ENCODE measurements at places on chromosomes 3 and 15.

DNA sequence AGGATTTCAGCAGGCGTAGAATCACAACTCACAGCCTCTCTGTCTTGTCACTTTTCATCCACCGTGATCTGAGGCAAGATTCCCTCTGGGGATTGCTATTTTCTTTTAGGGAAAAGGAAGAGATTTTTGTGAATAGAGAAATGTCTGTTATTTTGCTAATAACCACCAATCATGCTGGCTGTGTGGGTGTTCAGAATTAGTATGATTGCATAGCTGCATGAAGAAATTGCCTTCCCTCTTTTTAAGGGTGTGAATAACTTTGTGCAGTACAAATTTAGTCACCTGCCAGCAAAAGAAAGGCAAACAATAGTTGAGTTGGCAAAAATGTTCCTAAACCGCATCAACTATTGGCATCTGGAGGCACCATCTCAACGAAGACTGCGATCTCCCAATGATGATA lies 60.8 kb downstream of the KAT2B start:
- DNase-seq: no peak

DNA sequence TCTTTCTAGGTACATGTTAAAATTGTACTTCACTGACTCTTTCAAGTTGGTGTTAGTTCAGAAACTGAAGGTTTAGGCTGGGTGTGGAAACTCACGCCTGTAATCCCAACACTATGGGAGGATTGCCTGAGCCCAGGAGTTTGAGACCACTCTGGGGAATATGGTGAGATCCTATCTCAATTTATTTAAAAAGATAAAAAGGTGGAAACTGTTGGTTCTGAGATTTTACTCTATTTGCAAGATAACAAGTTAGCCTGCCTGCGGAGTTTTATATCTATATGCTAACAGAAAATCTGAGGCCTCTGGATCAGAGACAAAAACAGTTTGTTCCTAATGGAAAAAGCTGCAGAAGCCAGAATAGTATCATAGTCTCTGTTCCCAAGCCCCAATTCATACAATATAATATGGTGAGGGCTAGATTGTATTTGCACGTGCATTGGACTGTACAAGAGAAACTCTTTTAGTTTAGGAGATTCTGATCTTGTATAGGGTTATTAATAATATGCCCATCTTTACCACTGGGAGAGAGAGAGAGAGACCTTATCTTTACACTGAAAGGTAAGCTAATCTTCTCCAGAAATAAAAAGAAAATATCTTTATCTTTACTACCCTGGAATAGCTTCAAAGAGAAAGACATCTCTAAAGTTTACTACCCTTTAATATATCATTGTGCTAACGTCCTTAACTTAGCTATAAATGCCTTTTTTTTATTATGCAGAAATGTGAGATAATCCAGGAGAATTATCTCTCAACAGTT lies 1267.6 kb downstream of the OTOL1 start:
- no peak for DNase-seq

- DNase-seq: no peak
These were observed 108.6 kb downstream of the TMEM266 start for GRCh38 chr15:76168237-76168984.

DNA sequence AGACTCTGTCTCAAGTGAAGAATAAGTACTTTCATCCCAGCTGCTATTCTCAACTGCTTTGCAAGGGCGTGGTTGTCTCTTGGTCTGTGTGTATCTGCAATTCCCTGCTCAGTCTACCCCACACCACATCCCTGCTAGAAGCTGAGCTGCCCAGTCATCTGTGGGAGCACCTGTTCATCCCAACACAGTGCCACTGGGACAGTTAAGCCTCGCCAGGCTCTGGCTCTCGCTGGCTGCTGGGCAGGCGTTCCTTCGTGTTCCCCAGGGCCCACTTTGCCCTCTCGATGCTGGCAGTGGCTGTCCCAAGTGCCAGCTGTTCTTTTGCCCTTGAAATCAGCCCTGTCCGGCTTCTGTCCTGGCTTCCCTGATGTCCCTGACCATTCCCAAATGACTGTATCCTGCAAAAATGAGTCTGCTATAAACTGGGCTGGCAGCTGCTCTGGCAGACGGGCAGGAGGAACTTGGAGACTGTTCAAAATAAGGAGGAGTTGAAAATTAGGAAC lies 91.6 kb upstream of the KLHL25 start:
- DNase-seq: no peak

DNA sequence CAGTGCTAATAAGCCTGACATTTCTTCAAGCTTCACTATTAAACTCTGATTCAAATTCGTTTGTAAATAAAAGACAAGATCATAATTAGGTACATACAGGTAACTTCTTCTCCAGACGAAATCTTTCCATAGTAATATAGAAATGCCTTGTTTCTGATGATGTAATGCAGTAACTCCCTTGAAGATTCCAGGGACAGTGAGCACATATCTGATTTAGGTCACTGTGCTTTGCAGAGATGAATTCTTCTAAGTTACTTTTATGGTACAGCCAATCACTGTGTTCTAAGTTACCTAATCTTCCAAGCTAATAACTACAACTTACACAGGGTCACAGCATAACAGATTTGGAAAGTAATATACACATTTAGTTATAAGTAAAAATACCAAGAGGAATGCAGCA lies 27.6 kb downstream of the SLC4A7 start:
- DNase-seq: no peak

GRCh38 chr15:98221144-98221543 lies 260.6 kb downstream of the ARRDC4 start:
- no peak for DNase-seq

GRCh38 chr3:157586293-157586692 lies 83.1 kb upstream of the VEPH1 start:
- no peak for DNase-seq

GRCh38 chr3:134035836-134036235 lies 6.1 kb upstream of the SLCO2A1 start:
- no peak for DNase-seq

GRCh38 chr3:120094776-120095225 lies 554 bp upstream of the GSK3B start:
- DNase-seq: peak; percentile 99

DNA sequence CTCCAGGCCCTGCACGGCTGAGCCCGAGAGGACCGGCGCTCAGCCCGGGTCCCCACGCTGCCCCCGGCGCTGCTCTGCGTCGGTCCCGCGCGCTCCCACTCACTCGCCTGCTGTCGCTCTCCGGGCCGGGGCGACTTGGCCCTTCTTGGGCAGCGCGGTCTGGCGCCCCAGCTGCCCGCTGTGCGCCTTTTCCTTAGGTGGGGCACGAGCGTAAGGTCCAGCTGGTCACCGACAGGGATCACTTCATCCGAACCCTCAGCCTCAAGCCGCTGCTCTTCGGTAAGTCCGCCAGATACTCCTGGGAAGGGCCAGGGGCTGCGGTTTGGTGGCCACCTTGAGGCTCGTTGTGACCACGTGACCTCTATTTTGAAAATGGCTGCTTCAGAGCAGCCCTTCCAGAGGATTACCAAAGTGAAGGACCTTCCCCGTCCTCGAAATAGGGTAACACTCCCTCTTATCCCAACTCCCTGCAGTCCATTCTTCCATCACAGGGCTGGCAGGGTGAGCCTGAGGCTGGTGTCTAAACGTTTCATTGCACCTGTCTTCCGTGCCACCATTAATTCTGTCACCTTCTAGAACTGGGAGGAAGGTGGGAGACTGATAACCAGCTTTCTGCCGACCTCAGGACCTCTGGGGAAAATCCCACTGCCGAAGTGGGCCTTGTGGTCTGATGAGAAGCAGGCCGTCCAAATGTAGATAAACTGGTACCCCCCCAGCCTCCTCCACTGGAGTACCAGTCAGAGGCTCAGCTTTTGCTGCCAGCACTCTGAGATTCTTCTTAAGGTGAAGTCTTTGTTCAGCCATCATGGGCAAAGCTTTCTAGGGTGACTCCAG lies 812 bp downstream of the P4HTM start:
- no peak for DNase-seq

- DNase-seq: no peak
These were observed 9.3 kb downstream of the ARPP19 start for GRCh38 chr15:52559575-52559974.

GRCh38 chr3:188126934-188127333 lies 27.0 kb upstream of the LPP start:
- no peak for DNase-seq

- no peak for DNase-seq
These were observed 23.3 kb upstream of the GABRR3 start for GRCh38 chr3:98058244-98058960.

DNA sequence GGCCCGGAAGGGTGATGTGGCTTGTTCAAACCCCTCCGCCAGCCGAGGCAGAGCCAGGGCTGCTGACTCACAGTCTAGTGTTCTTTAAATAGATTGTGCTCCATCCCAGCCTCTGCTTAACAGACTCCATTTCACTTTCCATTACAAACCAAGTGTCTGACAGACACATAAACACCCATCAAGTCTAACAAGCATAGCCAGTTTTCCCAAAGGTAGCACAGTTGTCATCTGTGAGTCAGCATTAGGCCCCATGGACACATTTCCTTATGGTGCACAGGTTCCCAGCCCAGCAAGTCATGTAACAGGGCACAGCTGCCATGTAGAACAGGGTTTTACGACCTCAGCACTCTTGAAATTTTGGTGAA lies 109.9 kb upstream of the RAP2B start:
- no peak for DNase-seq

DNA sequence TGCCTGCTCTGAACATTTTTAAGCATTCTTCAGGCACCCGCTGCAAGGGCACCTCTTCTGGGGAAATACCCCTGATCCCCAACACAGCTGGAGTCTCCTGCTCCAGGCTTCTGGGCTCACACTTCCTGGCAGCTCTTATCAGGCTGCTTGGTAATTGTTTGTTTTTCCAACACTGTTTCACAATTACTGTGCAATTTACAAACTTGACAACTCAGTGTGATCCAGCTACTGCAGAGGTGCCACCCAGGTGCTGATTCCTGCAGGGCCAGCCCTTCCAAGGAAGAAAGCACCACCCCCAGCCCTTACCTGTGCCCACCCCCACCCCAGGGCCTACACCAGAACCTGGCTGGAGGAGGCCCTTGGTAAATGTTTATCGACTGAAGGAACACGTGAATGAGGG lies 66.5 kb downstream of the MAGEF1 start:
- DNase-seq: no peak

GRCh38 chr3:125289429-125289981 lies 77.0 kb upstream of the SLC12A8 start:
- DNase-seq: no peak

DNA sequence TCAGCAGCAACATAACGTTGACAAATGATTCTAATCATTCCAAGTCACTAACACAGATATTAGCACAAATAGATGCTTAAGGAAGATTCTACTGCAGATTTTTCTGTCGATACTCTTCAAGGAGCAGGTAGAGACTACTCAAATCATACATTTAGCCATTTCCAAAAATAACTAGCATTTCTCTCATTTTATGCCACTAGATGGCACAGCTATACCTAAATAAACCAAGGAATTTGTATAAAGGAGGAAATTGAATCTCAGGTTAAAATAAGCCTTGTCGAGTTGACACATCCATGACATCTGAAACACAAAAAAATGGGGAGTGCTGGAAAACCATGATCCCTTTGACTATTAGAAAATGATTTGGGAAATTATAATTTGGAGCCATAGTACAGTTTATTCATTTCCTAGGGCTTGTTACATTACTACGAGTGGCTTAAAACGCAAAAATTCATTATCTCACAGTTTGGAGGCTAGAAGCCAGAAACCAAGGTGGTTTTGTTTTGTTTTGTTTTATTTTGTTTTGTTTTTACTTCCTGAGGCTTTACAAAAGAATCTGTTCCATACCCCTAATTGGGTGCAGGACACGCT lies 59.5 kb upstream of the STRIT1 start:
- DNase-seq: no peak

DNA sequence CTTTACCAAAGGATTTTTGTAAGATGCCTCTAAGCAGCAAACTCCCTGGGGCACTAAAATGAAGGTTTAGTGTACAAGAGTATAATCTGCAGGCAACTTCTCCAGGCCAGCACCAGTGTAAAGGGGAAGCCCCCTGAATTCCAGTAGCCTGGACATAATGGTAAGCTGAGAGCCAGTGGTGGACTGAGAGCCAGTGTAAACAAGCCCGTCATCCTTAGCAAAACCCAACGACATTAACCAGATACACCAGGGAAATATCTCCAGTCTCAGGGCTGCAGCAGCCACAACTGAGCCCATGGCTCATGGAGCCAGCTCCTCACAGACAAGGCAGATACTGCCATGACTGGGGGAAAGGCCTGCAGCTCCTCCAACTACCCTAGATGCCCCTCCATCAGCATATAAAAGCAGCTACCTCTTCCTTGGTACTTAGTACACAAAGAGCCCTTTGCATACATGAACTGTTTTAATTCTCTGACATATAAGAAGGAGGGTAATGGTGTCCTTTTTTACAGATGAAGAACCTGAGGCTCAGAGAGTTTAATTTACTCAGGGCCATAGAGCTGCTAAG lies 21.7 kb downstream of the PARP16 start:
- no peak for DNase-seq

GRCh38 chr15:81400640-81401236 lies 26.7 kb upstream of the TMC3 start:
- DNase-seq: no peak

DNA sequence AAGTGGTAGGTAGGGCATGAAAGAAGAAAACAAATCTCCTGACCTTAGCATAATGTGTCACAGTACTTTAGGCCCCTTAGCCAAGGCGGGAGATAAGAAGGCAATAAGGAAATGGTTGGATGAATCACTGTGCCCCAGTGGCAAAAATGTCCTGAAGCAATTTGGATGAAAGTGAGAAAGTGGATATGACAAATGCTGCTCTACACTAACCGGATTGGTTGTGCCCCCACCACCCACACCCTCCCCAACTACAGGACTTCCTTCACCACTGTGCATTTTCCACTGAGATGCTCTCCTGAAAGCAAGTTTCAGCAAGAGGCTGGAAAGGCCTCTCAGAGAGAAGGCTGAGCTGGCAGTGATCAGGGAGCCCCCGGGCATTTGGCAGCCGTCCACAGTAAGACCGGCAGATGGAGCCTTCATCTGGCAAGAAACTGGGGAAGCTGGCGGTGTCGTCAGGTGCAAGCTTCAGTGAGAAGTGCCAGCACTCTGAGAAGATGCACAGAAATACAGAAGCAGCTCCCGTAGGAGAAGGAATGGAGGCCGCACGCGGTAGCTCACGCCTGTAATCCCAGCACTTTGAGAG lies 63.8 kb downstream of the ATP1B3 start:
- no peak for DNase-seq

- DNase-seq: no peak
These were observed 12.5 kb downstream of the FLNB start for GRCh38 chr3:58020783-58021071.

- DNase-seq: no peak
These were observed 890 bp downstream of the KBTBD13 start for GRCh38 chr15:65077291-65077980.

GRCh38 chr3:59772416-59773408 lies 722.9 kb upstream of the CFAP20DC start:
- DNase-seq: no peak

GRCh38 chr3:140953028-140953960 lies 11.7 kb downstream of the SLC25A36 start:
- DNase-seq: no peak

GRCh38 chr3:45776611-45777010 lies 19.7 kb downstream of the SLC6A20 start:
- no peak for DNase-seq
